ENCODE measurements at places on chromosomes 1 and 21.

- no peak for DNase-seq
These were observed 38.3 kb downstream of the PTGFRN start for GRCh38 chr1:116948046-116948445.

GRCh38 chr1:174206148-174206836 lies 47.0 kb downstream of the RABGAP1L start:
- no peak for DNase-seq

DNA sequence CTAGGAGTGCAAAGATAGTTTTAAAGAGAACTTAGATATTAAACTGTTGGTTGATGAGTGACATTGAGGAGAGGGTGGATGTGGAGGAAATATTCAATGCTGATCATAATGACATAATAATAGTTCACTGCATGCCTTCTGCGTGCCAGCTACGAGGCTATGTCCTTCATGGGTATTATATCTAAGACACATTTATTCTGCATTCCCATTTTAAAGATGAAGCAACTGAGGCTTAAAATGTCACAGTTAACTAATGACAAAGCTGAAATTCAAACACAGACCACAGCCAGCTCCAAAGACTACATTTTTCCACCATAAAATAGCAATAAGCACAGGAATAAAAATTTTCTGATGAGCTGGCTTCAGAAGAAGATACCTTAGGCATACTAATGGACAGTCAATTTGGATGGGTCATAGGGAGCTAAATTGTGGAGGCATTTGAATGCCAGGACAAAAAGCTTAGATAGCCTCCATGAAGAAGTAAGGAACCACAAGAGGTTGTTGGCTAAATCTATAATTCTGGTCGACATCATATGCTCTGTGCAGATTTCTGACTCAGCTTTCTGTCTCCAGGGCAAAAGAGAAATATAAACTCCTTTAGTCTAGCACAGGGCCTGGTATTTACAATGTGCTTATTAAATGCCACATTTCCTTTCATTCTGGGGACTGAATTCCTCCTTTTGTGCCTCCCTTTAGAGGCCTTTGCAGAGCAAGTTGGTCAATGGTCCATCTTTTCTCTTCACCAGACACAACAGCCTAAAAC lies 71.2 kb upstream of the NRIP1 start:
- no peak for DNase-seq

- DNase-seq: no peak
These were observed 24.4 kb upstream of the GPR153 start for GRCh38 chr1:6285336-6285735.

- DNase-seq: no peak
These were observed 8.6 kb downstream of the LMOD1 start for GRCh38 chr1:201937624-201938213.

- no peak for DNase-seq
These were observed 12.8 kb downstream of the GPN2 start for GRCh38 chr1:26877326-26877725.

GRCh38 chr1:21251773-21252471 lies 38.3 kb downstream of the ECE1 start:
- DNase-seq: no peak

DNA sequence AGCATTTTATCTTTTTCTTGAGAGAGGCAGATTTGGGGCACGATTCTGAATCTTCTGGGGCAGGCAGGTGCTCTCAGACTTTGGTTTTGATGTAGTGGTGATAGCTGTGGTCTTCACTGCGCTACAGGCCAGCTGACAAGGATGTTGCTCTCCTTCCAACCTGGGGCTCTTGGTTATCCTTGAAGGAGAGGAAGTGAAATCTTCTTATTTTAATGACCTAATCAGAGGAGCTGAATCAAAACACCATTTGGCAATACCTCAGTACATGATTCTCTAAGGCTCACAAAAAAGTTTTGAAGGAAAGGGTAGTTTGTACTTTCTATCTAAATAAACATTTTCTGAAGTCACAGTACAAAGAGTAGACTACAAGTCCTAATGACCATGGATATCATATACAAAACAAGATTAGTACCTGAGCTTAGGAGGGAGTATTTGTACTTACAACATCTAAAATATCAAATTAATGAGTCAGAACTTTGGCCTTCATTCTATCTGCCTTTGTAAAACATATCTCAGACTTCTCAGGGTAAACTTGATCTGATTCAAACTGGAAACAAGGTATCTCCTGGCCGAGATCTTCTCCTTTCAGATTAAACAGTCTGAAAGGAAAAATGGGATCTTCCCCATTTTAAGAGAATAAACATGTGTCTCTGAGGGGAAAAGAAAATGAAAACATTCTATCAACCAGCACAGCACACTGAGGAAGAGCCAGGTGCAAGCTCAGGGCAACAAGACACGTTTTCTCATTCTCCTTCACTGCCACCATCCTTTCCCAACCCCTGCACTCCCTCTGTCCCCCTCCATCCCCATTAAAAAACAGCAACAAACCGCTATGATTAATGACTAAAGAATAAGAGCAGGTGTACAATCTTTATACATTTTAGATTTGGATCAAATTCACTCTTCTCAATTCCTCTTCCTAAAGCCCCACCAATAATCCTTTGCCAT lies 69.2 kb downstream of the SH3GLB1 start:
- no peak for DNase-seq

All from D721Med (cell line).